ENCODE measurements at places on chromosomes 4 and X.

DNA sequence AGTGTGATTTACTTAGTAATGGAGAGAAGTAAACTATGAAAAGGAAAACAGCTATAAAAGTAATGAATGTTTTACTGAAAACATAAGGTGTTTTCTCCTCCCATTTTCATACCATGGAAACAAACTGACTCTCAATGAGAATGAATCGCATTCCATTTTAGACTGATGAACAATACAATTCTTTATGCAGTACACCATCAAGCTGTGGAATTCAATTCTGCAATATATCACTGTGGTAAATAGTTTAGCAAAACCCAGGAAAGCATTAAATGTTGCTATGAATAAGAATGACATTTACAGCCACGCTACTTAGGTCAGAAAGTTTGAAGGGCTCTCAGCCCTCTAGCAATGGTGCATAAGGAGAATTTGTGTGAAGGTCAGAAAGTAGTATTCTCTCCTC is 7.4 kb downstream of the DCAF8L2 start:
- DNase-seq: no peak

GRCh38 chr4:168183717-168184571 is 91.6 kb downstream of the ANXA10 start:
- DNase-seq: no peak

DNA sequence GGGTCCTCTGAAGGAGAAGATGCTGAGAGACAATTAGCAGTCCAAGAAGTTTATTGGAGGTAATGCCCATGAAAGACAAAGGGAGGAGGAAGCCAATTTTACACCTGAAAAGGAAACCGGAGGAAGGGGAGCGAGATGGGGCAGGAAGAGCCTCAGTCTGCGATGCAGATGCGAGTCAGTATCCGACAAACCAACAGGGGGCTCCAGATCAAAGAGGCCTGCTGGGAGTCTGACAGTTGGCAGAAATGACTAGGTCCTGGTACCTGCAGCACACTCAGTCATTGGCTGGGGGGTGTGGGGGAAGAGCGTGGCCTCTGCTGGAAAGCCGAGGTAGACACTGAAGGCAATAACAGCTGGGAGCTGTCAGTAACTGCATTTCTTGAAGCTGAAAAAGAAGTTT is 231.1 kb upstream of the CENPE start:
- peak; percentile 0 for DNase-seq

DNA sequence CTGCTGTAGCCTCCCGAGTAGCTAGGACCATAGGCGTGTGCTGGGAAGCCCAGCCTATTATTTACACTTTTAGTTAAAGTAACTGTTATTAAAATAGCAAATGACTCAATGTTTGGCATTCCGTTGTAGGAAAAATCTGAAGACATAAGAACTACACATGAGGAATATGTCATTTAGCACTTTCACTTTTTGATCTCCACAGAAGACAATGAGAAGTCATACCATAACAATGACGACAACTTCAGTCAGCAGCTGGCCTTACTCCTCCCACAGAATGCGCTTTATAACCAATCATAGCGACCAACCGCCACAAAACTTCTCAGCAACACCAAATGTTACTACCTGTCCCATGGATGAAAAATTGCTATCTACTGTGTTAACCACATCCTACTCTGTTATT is 6.7 kb downstream of the GPR34 start:
- DNase-seq: no peak

DNA sequence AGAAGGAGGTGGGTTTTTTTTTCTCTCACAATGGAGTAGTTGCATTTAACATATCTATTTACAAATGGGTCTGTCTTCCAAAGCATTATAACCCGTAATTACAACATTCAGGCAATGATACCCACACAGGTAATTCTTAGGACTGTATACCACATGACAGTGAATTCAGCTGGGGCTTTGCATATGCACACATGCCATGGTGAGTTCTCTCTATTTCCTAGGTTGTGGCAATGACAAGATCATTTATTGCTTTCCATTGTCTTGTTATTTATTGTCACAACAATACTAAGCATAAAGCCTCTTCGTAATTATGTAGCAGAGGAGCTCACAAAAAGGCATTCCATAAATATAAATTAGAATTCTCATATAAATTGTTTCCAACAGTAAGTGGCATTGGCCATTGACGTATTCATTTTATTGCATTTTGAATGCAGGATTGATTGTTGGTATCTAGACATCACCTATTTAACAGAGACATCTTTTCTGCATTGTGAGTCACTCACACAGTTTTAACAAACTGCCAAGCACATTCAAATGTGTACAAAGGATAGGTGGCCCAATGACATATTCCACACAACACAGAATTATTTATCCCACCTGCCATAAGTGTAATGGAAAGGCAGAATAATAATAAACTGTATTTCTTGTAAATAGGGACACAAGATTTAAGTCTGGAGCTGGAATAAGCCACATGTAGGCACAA is 390.7 kb upstream of the GALNT7 start:
- DNase-seq: no peak

GRCh38 chrX:97065973-97066372 is 182.3 kb downstream of the RPA4 start:
- no peak for DNase-seq

- no peak for DNase-seq
These were observed 10.6 kb downstream of the MSN start for GRCh38 chrX:65677954-65678469.

DNA sequence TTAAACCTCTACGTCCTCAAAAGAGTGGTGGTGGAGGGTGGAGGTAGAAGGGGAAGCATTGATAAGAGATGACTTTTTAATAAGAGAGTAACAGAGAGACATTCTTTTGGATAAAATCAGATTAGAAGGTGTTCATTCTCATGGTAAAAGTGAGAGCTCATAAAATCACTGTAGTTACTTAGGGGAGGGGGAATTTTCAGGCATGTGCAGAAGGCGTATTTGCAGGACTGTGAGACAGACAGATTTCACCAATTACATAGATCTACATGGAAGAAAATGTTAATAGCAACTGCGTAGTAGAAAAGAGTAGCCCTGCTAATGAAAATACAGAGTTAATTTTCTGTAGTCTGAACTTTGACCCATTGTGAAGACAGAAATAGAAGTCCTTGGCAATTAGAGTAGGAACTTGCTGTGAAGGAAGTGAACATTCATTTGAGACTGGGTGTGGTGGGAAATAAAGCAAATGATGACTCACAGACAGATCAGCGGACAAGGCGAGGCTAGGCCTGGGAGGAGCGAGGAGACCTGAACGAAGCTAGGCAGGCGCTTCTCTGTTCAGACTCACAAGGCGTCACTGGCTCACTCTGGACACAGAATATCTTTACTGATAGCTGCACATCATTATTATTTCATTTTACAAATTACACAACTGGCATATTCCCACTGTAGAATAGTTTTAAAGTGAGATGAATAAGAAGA is 57.2 kb upstream of the FAM9C start:
- no peak for DNase-seq

DNA sequence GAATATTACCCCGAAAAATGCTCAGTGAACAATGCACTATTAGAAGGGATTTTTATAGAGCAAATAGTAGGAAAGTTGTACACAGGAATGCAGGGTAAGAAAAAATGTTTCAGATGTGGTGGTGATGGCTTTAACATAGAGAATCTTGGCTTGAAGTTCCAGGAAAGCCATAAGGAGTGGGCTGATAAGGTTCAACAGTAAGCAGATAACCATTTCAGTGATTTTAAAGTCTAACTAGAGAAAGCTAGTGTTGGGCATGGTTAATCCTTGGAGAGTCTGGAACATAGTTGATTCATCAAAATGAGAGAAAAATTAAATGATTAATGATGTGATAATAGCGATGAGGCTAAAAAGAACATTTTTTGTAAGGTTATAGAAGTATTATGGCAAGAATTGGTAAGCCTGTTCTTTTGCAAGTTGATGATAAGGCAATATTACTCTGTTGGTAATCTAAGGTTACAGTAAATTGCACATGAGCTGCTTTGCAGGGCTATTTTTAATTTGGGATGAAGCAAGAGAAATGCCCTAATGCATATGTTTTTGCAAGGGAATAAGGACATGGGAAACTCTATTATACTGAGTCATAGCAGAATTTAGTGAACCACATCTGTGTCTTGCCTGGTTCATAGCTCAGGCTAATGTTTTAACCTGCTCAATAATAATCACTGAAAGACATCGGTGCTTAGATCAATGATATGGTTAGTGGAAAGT is 44.3 kb downstream of the GALNTL6 start:
- DNase-seq: no peak

GRCh38 chrX:99469439-99469838 is 940.6 kb downstream of the PCDH19 start:
- no peak for DNase-seq

DNA sequence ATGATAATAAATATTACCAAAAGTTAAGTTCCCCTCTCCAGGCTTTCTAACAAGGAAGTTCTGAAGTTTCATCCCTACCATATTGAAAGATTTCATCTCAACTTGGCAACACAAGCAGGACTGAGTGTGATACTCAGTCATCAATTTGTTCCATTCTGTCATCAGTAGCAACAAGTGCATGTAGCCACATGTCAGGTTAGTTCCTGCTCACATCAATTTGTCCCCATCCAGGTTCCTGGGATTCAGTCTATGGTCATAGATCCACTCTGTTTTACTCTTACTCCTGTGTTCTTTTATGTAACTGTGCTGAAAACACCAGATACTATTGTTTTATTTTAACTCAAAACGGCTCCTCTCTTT is 22.2 kb downstream of the SMPX start:
- no peak for DNase-seq

DNA sequence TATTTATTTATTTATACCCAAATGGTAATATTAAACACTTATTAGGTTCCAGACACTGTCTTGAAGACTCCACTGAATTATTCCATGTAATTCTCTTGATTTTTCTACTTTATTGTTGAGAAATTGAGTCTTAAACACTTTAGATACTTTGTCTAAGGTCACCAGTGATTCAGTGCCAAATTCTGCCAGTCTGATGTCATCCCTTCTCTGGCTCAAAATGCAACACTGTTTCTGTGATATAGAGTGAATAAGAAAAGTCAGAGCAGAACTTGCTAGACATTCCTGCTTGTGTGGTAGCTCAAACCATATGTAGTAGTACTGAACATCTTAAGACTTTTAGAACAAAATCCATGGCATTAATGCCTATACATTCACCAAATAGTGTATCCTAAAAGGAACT is 164.3 kb downstream of the GABRB1 start:
- no peak for DNase-seq

DNA sequence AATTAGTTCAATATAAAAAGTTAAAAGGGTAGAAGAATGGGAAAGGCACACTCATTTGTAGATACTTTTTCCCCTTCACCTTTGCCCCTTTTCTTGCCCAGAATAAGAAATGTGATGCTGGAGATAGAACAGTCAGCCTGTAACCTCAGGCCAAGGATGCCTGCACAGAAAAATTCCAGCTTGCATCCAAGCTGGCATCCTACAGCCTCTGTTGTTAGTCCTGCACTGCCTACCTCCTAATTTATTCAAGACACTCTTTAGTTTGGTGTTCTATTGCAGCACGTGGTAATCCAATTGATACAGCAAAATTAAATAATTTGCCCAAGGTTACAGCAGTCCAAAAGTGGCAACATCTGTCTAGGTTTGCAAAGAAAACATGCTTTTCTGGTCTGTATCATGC is 9.7 kb upstream of the USO1 start:
- DNase-seq: no peak

DNA sequence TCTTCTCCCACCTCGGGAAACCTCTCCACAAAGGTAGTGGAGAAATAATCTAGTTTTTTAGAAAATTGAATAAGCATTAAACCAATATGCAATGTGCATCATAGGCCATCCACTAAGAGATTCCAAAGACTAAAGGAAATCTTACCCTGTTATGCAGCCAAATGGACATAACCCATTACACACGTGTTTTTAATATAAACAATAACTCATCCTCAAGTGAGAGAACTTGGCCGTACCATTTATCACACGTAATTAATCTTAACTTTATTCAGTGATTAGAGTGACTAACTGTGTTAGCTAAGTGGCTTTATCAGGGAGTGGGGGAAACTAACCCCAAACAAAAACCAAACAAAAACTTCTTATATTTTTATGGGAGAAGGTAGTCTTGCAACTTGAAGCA is 57.8 kb downstream of the AFM start:
- no peak for DNase-seq

DNA sequence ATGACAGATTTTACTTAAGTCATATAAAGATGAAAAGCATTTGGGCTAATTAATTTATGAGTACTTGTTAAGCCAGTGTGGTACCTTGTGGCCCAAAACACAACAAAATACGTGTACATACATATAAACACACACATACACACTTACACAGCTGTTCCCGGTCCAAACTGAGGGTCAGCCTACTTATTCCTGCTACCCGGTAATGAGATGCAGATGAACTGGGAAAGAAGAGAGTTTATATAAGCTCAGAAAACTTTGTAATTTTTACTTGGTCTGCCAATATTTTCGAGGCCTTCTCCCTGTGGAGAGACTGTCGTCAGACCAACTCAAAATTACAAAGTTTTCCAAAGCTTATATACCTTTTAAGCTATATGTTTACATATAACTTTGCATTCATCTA is 25.8 kb upstream of the PBDC1 start:
- no peak for DNase-seq

GRCh38 chr4:41890085-41890484 is 45.1 kb upstream of the TMEM33 start:
- DNase-seq: no peak

DNA sequence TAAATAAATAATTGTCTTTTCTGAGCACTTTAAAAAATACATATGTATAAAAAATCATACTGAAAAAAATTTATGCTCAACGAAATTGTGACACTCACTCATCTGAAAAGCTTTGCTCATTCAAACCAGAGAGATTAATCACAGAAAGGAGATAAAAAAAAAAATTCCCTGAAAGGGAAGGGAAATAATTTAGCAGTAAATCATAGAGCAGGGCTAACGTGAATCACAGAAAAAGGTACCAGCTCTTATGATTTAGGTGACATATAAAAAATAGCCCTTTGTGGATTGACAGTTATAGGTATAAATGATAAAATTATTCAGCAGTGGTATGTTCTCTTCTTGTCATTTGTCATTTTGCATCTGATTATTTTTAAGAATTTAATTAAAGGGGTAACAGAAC is 552.7 kb upstream of the TENM3 start:
- no peak for DNase-seq

GRCh38 chr4:163806653-163807052 is 312.2 kb downstream of the TMA16 start:
- no peak for DNase-seq

- no peak for DNase-seq
These were observed 67.5 kb downstream of the TECRL start for GRCh38 chr4:64341711-64342110.

Data from stimulated activated CD4-positive, alpha-beta T cell treated with anti-CD3 and anti-CD28 coated beads, Interleukin-2, amount 100 ng/mL, for 48 hours (primary cell).